ENCODE measurements at places on chromosomes 5 and 9. TPM values are rescaled to one million over a fixed set of nuclear protein-coding genes. Genes with fewer than 3 reads are reported as not detected.

ESM1 gene
- 10.2 TPM for total RNA-seq

DIPK1B gene
- 3.4 TPM for total RNA-seq

NUTM2G gene
- total RNA-seq, result not detected

TAF1L gene
- not detected for total RNA-seq

ADRB2 gene
- total RNA-seq, result 3.4 TPM

POLR3G gene
- total RNA-seq, result 15.6 TPM

MARCOL gene
- total RNA-seq, result not detected

ADGRV1 gene
- under 0.01 TPM for total RNA-seq

EHMT1 gene
- total RNA-seq, result 36.1 TPM

TJP2 gene
- 49.3 TPM for total RNA-seq

GOLGA2 gene
- 118 TPM for total RNA-seq

PTTG1 gene
- total RNA-seq, result 95.0 TPM

ANKRD31 gene
- under 0.01 TPM for total RNA-seq

SLC25A2 gene
- 0.28 TPM for total RNA-seq

PTPN3 gene
- total RNA-seq, result 0.72 TPM

PCDHB12 gene
- under 0.01 TPM for total RNA-seq

CD72 gene
- 0.36 TPM for total RNA-seq

UBE2B gene
- 6.3 TPM for total RNA-seq

IFNA10 gene
- not detected for total RNA-seq

LIFR gene
- 10.4 TPM for total RNA-seq

PCDHGC3 gene
- 21.9 TPM for total RNA-seq

TMEM250 gene
- total RNA-seq, result 14.0 TPM

RPL37 gene
- total RNA-seq, result 35.3 TPM

NANS gene
- total RNA-seq, result 306 TPM

LRSAM1 gene
- total RNA-seq, result 3.3 TPM

EQTN gene
- total RNA-seq, result not detected

COL5A1 gene
- 21.1 TPM for total RNA-seq

SKIC3 gene
- total RNA-seq, result 145 TPM

OR13C2 gene
- not detected for total RNA-seq

IL9 gene
- not detected for total RNA-seq

ST8SIA4 gene
- 0.18 TPM for total RNA-seq

TCERG1 gene
- 21.9 TPM for total RNA-seq

INSYN2B gene
- total RNA-seq, result 33.5 TPM

F2R gene
- total RNA-seq, result 85.7 TPM

GABRP gene
- not detected for total RNA-seq

MARVELD2 gene
- total RNA-seq, result 0.54 TPM

SLC36A3 gene
- not detected for total RNA-seq

OLFM1 gene
- total RNA-seq, result 0.36 TPM

SMIM33 gene
- not detected for total RNA-seq

PDCD1LG2 gene
- 33.3 TPM for total RNA-seq

IFNA21 gene
- total RNA-seq, result not detected

NFIB gene
- 2.2 TPM for total RNA-seq

PDGFRB gene
- total RNA-seq, result 108 TPM

DMRT2 gene
- not detected for total RNA-seq

GRIN3A gene
- total RNA-seq, result not detected

PCDHA6 gene
- total RNA-seq, result not detected

BARHL1 gene
- not detected for total RNA-seq

PCDHA2 gene
- not detected for total RNA-seq

MOB3B gene
- under 0.01 TPM for total RNA-seq

ADAMTSL1 gene
- 49.2 TPM for total RNA-seq

DELE1 gene
- 28.0 TPM for total RNA-seq

CDH9 gene
- total RNA-seq, result not detected

FGD3 gene
- total RNA-seq, result not detected

PCDHGB2 gene
- total RNA-seq, result 2.8 TPM

NADK2 gene
- 21.1 TPM for total RNA-seq

LPAR1 gene
- 260 TPM for total RNA-seq

THOC3 gene
- 64.7 TPM for total RNA-seq
